ENCODE measurements at places on chromosomes 12 and 14.

DNA sequence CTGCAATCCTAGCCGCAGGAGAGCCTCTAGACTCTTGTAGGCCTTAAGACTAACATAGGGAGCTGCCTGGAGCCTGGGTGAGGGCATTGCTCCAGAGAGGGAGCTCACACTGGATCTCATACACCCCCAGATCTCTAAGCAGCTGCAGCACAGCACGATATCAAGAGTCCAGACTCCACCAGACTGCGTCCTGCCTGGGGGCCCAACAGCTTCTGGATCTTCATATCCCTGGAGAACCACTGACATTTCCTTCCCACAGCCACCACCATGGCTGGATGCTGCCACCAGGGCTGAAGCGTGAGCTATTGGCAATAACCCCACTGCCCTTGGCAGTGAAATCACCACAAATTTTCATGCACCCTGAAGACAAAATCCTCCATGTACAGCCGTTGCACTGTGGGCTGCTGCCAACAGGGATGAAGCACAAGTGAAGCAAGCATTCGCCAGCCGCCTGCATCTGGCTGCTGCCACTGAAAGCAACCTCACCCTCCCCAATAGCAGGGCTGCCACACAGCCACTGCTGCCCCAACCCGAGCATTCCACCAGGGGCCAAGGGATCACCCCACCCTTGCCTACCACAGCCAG lies 28.2 kb downstream of the CACNA2D4 start:
- DNase-seq: no peak

- no peak for DNase-seq
Measured at GRCh38 chr14:100640471-100641273, 53.5 kb upstream of the BEGAIN start.

DNA sequence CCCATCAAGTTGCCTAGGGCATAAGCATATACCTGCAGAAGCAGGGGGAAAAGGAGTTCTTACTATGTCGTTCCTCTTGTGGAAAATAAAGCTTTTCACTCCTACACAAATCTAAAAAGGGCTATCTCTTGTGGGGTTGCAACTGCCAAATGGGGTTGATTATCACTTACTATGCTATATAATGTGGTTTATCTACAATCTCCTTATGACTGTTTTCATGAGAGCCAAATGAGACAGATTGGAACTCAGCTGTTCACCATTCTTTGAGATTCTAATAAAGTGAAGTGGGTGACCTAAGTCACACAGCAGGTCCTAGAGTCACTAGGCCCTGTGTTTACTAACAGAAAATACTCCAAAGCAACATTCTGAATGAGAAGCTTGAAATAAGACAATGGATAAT lies 47.7 kb downstream of the CIT start:
- DNase-seq: no peak

DNA sequence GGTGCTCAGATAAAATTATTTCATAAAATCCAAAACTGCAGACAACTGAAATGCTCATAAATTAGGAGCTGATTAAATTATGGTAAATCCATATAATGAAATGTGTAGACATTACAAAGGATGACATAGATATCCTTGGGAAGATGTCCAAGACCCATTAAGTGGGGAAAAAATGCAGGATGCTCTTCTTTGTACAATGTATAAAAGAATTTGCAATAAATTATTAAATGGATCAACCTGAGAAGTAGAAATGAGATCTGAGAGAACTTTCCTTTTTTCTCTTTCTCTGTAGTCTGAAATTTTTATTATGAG lies 336.4 kb upstream of the E2F7 start:
- DNase-seq: no peak

GRCh38 chr14:56118611-56119181 lies 485 bp downstream of the PELI2 start:
- DNase-seq: no peak

- DNase-seq: no peak
Measured at GRCh38 chr12:132373901-132374611, 44.7 kb upstream of the GALNT9 start.

DNA sequence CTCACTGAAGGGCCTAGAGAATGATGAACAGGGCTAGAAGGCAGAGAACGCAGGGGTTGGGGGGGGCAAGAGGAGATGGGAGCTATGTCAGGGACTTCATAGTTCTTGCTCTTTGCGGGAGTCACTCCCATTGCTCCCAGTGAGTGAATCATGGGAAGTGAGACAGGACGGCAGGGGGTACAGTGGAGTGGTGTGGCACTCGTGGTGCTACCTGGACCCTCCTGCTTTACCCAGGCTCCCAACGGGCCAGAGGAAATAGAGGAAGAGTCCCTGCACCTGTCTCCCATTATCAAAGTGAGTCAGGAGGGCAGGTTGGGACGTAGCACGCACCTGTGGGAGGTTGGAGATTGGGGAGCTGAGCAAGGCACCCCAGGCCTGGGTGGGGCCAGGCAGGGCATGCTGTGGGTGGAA lies 1.3 kb upstream of the KRT8 start:
- DNase-seq: no peak

DNA sequence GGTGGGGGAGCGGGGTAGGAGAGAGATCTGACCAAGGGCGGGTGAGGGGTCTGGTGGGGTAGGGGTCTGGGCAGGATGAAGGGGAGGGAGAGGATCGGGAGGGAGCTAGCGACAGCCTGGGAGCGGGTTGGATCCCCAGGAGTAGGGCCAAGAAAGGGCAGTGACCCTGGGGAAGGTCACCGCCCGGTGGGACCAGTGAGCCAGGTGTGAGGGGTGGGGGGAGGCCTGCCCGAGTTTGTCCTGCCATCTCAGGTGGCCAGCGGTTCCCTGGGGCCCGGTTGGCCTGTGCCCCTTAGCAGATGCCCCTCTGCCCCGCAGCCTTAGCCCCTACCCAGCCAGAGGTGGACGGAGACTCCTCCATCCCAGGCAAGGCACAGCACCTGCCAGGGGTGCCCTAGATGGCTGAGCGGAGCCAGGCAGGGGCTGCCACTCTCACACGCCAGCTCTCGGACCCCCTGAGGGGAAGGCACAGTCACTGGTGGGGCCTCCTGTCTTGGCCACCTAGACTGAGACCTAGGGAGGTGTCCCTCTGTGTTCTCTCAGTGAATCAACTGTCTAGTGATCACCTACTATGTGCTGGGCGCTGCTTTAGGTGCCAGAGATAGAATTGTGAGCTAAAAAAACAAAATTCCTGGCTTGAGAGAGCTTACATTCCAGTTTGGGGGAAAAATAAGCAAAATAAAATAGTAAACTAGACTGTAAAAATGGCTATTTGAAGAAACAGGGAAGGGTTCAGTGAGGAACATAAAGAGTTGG lies 629 bp upstream of the TTC7B start:
- no peak for DNase-seq

- peak; percentile 60 for DNase-seq
Measured at GRCh38 chr14:63039866-63040265, 5.4 kb downstream of the KCNH5 start.

DNA sequence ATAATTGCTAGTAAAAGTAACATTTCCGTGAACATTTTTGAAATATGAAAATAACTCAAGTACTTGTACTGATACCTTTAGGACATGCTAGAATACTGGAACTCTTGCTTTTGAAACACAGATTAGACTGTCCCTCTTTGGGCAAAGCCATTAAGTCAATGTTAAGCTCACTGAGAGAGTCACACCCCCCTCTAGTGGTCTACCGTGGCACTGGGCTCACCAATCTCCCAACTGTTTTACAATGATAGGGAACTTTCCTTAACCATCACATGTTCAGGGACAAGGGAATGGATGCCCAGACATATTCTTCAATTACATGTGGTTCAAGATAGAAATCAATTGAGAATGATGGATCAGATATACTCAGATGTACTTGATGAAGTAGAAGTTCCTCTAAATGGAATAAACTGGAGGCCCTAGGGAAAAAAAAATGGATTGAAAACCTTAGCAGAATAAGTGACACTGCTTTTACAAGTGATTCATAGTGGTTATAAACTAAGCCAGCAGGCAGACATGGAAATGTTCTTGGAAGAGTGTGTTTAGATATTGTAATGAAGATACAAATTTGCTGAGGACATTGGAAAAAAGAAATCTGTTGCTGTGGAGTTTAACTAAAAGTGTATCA lies 17.8 kb downstream of the NANOG start:
- DNase-seq: peak; percentile 57

DNA sequence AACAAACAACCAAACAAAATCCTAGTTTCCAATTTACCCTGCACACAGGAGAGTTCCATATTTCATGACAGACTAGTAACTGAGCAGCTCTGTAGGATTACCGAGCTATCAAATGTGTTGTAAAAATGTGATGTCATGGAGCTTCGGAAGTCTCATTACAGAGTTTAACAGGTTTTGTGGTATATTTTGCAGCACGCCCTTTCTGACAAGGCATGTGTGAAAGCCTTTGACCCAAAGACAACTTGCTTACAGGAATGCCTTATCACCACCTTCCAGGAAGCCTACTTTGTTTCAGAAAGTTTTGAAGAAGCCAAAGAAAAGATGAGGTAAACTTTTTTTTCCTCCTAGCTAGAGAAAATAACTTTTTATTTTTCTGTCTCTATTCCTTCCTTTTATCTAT lies 92.4 kb downstream of the TPH2 start:
- no peak for DNase-seq

- no peak for DNase-seq
Measured at GRCh38 chr14:91918186-91918883, 29.2 kb downstream of the FBLN5 start.

- DNase-seq: peak; percentile 31
Measured at GRCh38 chr12:81206429-81206828, 128.6 kb downstream of the ACSS3 start.

DNA sequence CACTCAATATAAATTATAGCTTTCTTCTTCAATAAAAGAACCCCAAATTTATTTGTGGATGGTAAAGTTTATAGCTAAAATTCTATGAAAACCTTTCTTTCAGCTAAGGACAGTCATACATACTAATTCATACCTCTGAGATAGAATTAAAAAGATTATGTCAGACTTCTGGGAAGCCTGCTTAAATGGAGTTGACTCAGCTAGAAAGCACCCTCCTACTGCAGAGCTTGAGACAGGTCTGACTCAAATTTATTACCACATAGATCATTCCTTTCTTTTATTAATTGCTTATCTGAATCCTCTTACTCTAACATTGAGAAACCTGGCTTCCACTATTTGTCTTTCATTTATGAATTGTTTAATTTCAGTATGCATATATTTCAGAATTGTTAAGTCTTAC lies 1007.0 kb upstream of the LRFN5 start:
- no peak for DNase-seq

GRCh38 chr12:92065018-92065499 lies 80.6 kb downstream of the BTG1 start:
- peak; percentile 78 for DNase-seq

DNA sequence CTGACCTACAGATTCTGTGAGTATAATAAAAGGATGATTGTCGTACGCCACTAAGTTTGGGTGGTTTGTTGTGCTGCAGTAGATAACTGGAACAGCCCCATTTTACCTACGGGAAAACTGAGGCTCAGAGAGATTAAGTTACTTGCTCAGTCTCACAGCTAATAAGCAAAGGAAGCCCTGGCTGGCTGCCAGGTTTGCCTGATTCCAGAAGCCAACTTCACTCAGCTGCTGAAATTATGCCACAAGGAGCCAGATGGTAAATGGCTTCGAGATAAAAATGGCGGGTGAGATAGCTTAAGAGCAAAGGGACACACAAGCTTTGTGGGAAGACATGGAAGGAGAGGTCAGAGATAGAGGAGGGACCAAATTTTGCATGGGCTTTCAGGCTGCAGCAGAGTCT lies 191.5 kb upstream of the NOS1 start:
- peak; percentile 23 for DNase-seq

DNA sequence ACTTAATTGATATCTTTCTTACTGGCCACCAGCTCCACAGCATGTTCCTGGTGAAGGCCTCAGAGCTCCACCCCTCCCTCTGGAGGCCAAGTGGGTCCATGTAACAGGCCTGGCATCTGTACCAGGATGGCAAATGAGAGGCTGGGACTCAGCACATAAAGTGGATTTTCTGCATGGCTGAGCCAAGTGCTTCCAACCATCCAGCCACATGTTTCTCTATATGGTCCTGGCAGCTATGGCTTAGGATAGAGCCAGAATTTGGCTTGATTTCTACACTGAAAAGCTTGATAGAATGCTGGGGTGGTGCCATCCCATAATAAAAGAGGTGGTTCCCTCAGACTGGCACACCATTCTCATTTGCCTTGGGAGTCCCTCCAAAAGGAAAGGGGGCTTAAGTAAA lies 94.1 kb downstream of the PAX9 start:
- peak; percentile 91 for DNase-seq

DNA sequence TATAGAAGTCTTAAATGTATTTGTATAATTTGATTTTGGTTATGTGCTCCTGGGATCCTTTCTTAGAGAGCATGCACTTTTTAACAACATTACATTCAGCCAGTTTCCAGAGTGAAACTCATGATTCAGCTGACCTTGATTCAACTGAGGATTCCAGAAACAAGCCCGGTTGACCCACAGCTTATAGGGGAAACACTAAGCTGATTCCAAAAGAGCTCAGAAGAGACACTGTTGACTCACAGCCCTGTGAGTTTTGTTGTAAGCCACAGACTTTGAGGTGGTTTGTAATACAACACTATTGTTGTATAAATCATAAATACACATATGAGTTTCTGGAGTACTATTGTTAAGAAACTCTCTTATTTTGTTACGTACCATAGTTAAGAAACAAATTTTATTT lies 133.8 kb upstream of the MGAT4C start:
- DNase-seq: no peak

DNA sequence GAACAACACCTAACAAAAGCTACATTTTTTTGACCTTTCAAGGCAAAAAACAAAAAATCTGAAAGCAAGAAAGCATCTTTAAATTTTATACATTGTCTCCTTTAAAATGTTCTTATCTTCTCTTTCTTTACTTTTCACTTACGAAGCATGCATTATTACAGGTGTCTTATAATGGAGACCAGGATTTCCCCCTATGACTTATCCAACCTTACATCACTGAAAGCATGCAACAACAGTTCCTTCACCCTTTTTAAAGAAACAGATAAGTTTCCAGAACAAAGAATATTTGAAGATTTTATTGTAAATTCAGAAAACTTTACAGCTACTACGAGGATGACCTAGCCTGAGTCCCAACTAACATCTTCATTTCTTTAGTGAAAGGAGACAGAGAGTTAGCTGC lies 277.2 kb downstream of the AKAP6 start:
- no peak for DNase-seq

- no peak for DNase-seq
Measured at GRCh38 chr12:64893961-64894360, 69.5 kb downstream of the TBC1D30 start.

DNA sequence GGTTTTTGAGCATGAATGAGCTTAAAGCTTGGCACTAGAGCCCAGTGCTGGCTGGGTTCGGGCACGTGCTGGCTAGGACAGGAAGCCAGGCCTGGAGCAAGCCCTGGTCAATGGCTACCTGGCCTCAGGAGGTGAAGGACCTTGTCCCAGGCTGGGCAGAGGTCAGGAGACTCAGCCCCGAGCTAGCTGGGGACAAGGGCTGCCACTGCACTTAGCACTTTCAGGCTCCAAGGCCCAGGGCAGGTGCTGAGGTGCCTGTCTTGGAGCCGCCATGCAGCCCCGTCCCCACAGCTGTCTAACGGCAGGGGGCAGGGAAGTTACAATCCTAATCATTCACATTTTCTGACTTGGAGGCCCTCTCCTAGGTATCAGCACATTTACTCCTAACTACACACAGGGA lies 4.3 kb upstream of the AQP6 start:
- DNase-seq: no peak

GRCh38 chr14:22489244-22489545 lies 99.8 kb downstream of the DAD1 start:
- DNase-seq: no peak

- no peak for DNase-seq
Measured at GRCh38 chr12:75951399-75952278, 79.9 kb downstream of the PHLDA1 start.

Data from NCI-H1694 treated with DMSO at 0.1 percent for 48 hours (cell line).